ENCODE measurements at places on chromosomes 1 and 21. TPM values are rescaled to one million over a fixed set of nuclear protein-coding genes. Genes with fewer than 3 reads are reported as not detected.

Gene OR2L3
- not detected for total RNA-seq

Gene LEMD1
- total RNA-seq, result not detected

DNA sequence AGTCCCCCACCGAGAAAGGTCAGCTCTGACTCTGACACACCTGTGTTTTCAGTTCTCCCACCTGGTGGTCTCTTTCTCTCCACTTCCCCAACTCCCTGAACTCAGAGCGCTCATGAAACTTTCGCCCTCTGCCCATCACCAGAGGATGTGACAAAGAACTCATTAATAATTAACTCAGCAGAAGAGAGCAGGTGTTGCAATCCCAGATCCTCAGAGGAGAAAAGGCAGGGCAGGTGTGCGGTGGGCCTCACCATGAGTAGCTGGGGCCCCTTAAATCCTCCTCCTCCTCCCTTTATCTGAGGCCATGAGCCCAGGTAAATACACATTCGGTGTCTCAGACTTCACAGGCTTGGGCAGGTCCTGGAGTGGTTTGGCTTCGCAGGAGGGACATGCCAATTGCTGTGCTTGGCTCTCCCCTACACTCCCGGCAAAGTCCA, 1.7 kb upstream of the LAMB3 start:
- no peak overlapping the region for H3K4me3 ChIP-seq
- peak overlapping the region; percentile 42 for H3K27ac ChIP-seq
- H3K4me1 ChIP-seq, result peaks cover 71% of the 10 kb centered on the region
- no peaks in the 10 kb centered on the region for H3K36me3 ChIP-seq

DNA sequence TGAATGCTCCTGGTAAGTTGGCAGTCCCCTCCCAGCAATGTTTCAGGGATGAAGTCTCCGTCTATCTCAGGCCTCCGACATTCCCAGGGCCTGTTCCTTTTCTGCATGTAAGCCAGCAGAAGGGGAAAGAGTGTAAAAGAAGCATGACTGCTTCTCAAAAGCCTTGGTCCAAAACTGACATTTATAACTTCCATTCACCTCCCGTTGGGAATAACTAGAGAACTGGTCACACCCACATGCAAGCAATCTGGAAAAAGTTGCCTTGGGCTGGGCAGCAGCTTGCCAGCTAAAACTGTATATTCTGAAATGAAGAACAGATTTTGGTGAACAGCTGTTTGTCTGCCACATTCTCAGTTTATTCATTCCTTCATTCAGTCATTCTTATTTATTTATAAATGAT, 24.2 kb upstream of the NPL start:
- H3K27me3 ChIP-seq, result no peaks in the 10 kb centered on the region
- DNase-seq, result no peak
- H3K36me3 ChIP-seq, result no peaks in the 10 kb centered on the region

DNA sequence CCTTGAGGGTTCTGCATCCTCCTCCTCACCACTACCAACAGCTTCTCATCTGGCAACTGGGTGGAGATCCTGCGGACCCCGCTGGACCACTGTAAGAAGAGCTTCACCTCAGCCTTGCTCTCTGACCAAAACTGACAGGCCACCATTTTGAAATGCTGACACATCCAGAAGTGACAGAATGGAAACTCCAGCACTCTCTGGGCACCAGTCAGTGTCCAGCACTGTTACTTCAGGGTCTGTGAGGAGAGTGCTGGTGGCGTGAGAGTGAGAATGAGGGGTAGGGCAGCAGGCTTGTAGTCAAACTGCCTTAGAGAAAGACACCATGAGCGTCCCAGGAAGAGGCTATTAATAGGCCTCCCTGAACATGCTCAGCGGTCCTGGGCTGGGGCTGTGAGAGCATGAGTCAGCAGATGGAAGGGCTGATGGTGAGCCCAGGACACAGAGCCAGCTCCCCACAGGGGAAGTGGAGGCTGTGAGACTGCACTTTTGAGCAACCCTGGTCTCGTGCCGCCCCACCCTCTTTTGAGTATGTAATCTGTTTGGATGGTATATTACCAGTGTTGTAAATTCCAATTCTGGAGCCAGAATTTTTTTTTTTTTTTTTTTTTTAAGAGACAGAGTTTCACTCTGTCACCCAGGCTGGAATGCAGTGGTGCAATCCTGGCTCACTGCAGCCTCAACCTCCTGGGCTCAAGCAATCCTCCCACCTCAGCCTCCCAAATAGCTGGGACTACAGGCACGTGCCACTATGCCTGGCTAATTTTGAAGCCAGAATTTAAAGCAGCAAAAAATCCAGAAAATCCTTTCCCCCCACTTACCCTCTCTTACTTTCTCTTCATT, 34.4 kb upstream of the SLC30A1 start:
- H3K4me1 ChIP-seq, result peaks cover 23% of the 10 kb centered on the region
- H3K4me3 ChIP-seq, result no peak overlapping the region
- DNase-seq, result peak; percentile 94
- peak overlapping the region; percentile 16 for H3K27ac ChIP-seq
